Activated CD4-positive, alpha-beta T cell treated with anti-CD3 and anti-CD28 coated beads, Interleukin-2, amount 50 U/mL, for 4 hours (primary cell): ENCODE measurements at places on chromosomes 2 and 18.

DNA sequence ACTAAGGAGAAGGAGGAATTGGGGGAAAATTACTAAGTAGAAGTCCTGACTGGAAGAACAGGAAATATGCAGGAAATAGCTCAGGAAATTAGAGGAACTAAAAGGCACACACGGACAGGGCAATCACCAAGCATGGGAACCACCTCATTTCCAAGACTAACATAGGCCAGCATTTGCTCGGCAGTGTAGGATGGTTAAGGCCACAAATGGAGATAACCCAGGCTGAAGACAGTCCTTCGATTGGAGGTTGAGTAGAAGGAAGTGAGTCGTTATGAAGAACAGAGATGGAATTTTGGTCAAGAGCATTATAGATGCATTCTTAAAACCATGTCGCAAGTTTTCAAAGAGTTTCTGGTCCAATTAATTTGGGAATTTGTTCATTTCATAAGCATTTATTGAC is 401.4 kb downstream of the ALK start:
- no peak for DNase-seq

- no peak for DNase-seq
These were observed 43.4 kb downstream of the UBXN4 start for GRCh38 chr2:135785032-135785431.

DNA sequence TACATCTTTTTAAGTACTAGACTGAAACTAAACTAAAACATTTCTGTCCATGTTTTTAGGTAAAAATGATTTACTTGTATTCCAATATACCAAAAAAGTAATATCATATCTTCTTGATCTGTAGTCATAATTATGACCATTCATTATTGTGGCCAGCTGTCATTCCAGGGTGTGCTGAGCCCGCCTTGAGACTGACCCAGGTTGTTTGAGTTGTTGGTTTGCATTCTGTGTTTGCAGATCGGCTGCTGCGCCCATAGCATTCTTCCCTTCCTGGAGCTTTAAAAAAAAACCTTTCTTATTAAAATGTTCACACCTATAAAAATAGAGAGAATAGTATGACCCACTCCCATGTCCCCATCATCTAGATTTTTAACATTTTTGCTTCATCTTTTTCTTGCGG is 101.9 kb downstream of the PRKCE start:
- no peak for DNase-seq

GRCh38 chr2:31812051-31812798 is 198.6 kb downstream of the MEMO1 start:
- DNase-seq = no peak

GRCh38 chr18:76710646-76711520 is 111.5 kb upstream of the ZNF236 start:
- DNase-seq = no peak

GRCh38 chr2:29001806-29002205 is 20.7 kb downstream of the TOGARAM2 start:
- DNase-seq = no peak

- no peak for DNase-seq
These were observed 443.4 kb downstream of the NYAP2 start for GRCh38 chr2:225842939-225843338.

- DNase-seq = no peak
These were observed 258.0 kb downstream of the HDAC4 start for GRCh38 chr2:239142806-239143205.

GRCh38 chr18:67615876-67616275 is 99.4 kb upstream of the DSEL start:
- no peak for DNase-seq

- no peak for DNase-seq
These were observed 174.9 kb downstream of the ETAA1 start for GRCh38 chr2:67571785-67572718.

DNA sequence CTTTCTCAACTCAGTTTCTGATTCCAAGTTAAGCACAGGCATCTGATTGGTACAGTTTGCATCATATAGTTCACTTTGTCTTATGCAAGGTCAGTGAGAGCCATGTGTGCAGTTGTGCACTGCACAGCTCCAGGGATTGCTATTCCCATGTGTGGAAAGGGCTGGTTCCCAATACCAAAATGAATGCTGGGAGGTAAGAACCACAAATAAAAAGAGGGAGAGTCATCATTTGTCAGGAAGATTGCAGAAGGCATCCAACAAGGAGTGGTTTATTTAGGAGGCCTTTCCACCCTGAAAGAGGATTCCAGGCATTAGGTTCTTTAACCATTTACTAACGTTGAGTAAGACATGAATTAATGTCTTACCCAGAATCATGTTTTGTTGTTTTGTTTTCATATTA is 141.2 kb upstream of the ST6GAL2 start:
- no peak for DNase-seq

- no peak for DNase-seq
These were observed 1077.1 kb upstream of the ZEB2 start for GRCh38 chr2:145597006-145597405.

- DNase-seq = no peak
These were observed 60.4 kb upstream of the RNF152 start for GRCh38 chr18:61953161-61953560.

- no peak for DNase-seq
These were observed 140.3 kb downstream of the GALNT14 start for GRCh38 chr2:30997979-30998378.

DNA sequence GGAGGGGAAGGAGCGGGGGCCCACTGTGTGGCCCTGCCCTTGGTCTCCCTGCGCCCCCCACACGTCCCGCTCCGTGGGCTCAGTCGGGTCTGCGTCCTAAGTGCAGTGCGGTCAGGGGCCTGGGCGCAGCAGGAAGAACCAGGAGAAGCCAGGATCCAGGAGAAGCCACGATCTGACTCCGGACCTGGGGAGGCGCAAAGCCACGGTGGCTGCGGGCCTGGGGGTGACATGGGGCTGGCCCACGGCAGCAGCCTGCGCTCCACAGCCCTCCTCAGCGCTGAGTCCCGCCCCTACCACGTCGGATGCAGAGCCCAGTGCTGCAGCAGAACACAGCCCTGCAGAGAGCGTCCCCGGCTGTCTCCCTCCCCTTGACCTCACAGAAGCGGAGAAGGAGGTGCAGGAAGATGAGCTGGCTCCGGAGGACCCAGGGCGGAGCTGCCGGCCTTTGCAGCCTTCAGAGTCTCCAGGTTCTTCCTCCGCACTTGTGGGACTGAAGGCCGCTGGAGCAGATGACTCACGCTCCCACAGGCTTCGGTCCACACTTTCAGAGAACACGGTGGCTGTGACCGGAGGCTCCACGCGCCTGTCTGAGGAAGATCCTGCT is 589.2 kb upstream of the SALL3 start:
- DNase-seq = no peak

DNA sequence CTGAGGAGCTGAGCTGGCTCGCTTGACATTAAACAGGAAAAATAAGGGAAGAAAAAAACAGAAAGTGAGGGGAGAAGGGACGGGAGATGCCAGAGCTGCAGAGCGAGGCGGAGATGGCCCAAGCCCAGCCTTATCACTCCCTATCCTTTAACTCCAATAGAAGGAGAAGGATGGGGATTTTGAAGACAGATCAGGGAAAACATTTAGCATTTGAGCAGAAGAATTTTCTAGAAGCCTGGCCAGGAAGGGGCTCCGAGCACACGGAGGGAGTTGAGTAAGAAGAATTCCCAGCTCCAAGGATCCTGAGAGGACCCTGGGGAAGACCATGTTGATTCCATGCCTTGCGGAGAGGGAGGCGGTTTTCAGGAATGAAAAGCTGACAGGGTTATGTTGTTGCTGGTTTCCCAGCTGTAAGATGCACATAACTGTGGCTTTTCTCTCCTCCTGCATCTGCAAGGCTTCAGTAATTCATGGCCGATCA is 35.6 kb downstream of the TWIST2 start:
- DNase-seq = no peak

DNA sequence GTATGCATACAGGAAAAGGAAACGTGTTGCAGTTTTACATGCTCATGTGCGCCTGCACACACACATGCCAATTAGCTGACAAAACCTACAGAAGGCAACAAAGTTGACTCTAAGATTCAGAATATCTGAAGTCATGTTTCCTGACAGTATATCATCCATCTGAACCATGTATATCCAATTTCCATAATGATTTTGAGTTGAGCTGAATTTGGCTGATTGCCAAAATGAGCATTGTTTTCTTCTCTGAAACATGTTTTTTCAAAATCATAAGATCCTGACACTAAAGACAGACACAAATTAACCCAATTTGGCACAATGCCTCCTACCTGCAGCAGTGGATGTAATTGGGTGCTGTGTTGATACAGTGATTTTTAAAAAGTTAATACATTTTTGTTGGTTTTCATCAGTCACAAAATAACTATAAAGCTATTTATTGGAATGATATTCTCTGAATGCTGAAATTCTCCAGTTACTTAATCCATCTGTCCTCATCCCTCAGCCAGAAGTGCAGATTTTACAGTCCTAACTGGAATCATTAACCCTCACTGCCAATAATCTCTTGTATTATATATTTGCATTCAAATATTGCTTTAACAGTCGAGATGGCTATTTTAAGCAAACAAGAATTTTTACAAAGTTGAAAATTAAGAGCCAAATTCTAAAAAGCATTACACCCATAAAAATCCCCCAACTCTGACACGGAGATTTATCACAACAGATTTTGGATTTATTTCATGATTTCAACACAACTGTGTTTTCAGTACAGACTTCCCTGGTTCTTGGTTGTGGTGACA is 161.7 kb upstream of the LMAN1 start:
- no peak for DNase-seq

GRCh38 chr2:67309281-67309680 is 87.9 kb upstream of the ETAA1 start:
- no peak for DNase-seq
